ENCODE measurements at places on chromosomes 2 and 18. TPM values are rescaled to one million over a fixed set of nuclear protein-coding genes. Genes with fewer than 3 reads are reported as not detected.
A peak's percentile ranks its signal among the peaks of the same experiment; 100 is the strongest.

Gene BZW1
- 304 TPM for total RNA-seq

Gene COL4A3
- total RNA-seq = not detected

Gene GPR55
- 12.5 TPM for total RNA-seq

Gene ATP6V1B1
- not detected for total RNA-seq

DNA sequence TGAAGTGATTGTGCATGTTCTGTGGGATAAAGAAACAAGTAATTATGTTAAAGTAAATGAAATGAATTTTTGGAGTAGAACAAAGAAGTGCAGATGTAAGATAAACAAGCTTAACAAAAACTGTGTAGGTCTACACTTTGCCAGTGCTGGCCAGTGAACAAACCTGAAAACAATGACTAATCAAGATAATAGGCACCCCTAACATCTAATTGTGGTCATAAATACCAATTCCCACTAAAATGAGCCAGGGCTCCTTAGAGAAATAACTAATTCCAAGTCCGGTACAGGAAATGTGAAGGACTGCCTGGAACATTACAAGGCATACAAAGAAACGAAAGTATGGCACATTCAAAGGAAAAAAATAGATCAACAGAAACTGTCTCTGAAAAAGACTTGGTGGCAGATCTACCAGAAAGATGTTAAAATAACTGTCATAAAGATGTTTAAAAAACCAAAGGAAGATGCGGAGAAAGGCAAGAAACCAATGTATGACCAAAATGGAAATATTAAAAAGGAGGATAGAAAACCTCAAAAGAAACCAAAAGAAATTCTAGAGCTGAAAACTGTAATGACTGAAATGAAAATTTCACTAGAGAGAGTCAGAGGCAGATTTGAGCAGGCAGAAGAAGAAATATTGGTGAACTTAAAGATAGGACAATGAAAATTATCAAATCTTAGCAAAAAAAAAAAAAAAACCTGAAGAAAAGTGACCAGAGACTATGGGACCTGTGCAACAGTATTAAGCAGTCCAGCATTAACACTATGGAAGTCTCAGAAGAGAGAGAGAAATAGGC lies 94.7 kb upstream of the SLC66A3 start:
- DNase-seq = no peak

DNA sequence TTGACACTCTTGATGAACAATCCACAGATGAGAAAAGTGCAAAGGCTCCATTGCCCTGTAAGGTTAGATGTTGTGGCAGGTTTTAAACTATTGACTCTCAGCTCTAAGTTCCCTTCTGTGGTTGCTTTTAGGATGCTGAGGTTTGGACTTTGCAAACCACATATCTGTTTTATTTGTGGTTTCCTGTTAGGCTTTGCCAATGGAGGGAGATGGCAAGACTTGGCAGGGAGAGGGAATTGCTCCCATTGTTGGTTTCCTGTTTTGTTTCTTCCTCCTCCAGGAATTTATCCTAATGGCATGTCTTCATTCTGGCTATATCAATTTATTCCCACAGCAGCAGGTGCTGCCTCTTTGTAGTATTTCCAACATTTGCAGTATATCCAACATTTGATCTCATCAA lies 772.3 kb downstream of the LRRTM4 start:
- no peak for DNase-seq

DNA sequence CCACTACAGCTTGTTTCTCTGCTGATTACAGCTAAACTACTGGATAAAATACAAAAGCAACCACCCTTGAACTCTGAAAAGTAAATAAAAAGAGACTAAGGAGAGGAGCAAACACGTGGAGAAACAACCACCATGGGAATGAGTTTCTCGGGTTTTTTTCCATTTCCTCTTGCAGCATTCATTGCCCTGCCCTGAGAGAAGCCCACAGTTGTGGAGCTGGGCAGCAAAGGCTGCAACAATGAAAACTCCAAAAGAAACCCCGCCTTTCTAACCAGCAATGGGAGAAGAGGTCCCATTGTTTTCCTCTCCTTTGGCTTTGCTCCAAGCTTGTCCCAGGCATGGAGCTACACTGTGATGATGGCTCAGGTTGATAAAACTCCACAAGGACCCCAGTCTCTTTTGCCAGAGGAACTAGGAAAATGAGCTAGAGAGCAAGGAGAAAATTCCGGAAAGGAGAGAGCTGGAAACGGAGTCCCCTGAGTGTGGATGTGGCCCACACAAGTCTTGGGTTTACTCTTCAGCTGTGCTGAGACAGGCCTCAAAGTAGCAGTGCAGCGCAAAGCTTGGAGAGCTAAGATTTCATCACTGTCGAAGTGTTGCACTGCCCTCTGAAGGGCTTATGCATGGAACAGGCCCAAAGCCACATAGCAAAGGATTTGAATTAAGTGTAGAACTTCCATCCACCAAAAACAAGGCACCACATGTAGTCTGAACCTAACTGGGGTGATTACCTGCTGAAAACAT lies 20.9 kb downstream of the NAPG start:
- DNase-seq = no peak

DNA sequence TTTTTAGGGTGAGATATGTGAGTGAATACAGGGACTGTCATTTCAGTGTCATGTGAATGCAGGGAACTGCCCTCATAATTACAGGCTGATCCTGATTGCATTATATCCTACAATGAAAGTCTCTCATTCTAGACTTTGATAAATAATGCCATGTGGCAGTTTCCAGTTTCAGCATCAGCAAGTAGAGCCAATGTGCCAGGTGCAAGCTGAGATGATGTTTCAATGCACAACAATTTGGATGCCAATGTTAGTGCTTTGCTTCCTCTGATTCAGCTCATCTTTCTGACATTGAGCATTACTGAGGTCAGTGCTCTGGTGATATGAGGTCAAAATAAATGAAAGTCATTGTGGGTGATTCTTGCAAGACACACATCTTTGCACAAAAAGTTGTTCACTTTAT lies 63.7 kb upstream of the TFPI start:
- DNase-seq = no peak

GRCh38 chr18:24877546-24877945 lies 417.1 kb downstream of the HRH4 start:
- no peak for DNase-seq

DNA sequence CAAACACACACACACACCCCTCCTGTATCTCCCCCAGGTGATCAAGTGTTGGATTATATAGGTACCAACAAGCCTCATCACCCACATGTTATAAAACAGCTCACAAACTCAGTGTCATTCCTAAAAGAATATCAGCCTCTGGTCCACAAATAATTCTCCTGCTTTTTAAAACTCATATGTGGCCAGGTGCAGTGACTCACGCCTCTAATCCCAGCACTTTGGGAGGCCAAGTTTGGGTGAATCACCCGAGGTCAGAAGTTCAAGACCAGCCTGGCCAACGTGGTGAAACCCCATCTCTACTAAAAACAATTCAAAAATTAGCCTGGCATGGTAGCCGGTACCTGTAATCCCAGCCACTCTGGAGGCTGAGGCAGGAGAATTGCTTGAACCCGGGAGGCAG lies 87.8 kb downstream of the LRATD1 start:
- no peak for DNase-seq

GRCh38 chr2:234109321-234109720 lies 58.8 kb downstream of the SPP2 start:
- no peak for DNase-seq

DNA sequence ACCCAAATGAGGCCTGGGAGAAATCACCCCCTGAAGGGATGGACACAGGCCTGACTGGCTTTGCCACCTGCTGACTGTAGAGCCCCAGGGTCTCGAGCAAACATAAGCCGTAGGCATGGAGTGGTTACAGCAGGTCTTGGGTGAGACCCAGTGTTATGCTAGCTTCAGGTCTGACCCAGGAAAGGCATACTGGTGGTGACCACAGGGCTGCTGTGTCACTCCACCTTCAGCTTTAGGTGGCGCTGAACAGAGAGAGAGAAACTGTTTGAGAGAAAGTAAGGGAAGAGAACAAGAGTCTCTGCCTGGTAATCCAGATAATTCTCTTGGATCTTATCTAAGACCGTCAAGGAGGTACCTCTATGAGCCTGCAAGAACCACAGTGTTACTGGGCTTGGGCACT lies 1544.2 kb upstream of the TMEFF2 start:
- no peak for DNase-seq

- DNase-seq = no peak
Measured at GRCh38 chr2:148110184-148110583, 89.3 kb downstream of the MBD5 start.

- DNase-seq = peak; percentile 64
Measured at GRCh38 chr2:118032169-118033013, 18.5 kb upstream of the CCDC93 start.

GRCh38 chr18:23336101-23336500 lies 117.0 kb upstream of the RIOK3 start:
- no peak for DNase-seq

DNA sequence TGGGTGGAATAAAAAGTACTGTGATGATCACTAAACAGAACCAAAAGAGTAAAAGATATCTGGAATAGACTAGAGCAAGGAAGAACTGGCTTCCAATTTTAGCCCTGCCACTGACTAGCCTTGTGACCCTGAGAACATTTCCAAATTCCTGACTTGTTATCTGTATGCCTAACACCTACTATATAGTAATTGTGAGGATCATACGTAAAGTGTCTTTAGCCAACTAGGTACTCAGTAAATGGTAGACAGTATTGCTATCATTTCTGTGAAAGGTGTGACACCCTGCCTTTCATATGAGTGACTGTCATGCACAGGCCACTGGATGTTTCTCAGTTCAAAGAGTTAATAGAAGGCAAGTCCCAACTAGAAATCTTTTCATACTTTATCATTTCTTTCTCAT lies 29.8 kb downstream of the CYTIP start:
- DNase-seq = no peak

DNA sequence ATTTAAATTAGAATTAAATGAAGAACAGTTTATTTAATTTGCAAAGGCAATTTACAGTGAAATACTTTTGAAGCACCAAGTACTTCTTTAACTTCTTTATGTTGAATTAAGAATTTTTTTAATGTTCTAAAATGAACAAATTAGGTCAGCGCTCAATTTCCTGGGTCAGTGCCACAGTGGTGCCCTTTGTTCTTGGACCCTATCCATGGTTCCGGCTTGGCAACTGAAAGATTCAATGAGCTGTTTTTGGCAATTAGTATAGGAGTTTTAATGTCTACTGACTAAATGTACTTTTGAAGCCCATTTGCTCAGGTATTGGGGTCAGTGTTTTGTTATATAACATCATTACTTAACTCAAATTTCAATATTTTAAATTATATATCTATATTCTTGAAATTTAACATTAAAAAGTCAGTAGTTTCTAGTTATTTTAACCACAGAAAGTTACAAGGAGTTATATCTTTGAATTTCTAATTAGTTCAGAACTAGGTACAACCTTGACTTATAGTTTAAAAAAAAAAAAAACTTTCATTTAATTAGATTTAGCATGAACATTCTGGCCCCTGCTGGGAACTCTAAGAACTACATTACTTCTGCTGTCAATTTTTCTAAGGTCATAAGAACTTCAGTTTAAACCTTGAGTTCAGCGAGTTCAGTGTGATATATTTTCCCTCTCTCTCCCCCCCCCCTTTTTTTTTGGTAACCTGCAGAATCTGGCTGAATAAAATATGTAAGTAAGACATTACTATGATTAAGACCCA lies 7.6 kb upstream of the MSTN start:
- peak; percentile 44 for DNase-seq

GRCh38 chr2:98505311-98505808 lies 60.7 kb downstream of the INPP4A start:
- no peak for DNase-seq

DNA sequence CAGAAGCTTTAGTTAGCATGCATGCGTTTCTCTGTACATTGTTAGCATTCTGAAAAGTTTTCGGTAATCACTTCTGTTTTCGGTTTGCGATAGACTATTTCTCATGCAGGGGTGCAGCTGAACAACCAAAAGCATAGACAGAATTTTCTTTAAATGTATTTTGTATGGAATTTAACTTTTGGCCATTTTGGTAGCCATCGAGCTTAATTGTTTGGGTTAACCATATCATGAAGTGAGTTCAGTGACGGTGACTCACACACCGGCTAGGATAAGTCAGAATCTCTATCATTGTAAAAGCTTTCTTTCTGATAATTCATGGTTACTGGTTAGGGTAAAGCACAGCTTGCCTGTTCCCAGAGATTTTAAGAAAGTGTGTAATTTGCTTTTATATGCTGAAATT lies 107.2 kb downstream of the CD226 start:
- no peak for DNase-seq

DNA sequence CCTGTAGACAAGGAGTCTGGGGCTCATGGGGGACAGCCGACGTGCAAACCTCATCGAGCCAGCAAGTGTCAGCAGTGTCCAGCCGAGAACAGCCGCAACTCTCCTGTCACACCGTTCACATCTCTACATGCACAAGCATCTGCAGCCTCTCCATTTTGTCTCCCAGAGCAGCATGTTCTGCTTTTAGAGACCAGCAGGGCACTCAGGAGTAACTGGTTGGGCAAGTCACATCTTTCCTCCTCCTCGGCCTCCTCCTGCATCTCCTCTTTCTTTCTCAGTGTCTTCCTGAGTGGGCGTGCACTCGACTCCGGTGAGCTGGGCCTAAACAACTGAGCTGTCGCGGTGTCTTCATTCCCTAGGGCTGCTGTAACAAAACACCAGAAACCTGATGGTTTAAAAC lies 249.9 kb downstream of the SH3BP4 start:
- no peak for DNase-seq

- DNase-seq = no peak
Measured at GRCh38 chr18:76806301-76806700, 16.1 kb upstream of the ZNF236 start.

- DNase-seq = no peak
Measured at GRCh38 chr2:231037202-231037730, at the start of gene C2orf72. TSS of gene C2orf72 (plus strand) at chr2:231037523. CDS start at chr2:231037566, 43 bp downstream.

DNA sequence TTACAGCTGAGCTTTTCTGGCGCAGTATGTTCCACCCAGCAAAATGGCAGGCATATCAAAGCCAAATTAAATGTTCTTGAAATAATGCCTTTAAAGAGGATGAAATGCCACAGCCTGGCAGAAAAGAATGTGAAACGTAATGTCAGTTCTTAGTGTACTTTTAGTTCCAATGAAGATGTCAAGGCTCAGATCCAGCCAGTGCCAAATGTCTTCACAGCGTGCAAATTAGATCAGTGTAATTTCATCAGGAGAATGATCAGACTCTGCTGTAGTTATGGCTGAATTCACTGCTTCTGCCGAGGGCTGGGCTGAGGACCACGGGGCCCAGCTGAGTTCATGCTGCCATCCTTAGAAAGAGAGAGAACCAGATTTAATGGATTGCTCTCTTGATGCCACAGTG lies 78.7 kb upstream of the ITGA4 start:
- no peak for DNase-seq

GRCh38 chr18:27685807-27686412 lies 491.0 kb downstream of the CDH2 start:
- DNase-seq = no peak

GRCh38 chr2:197868206-197868605 lies 63.8 kb downstream of the PLCL1 start:
- no peak for DNase-seq

GRCh38 chr2:207459990-207460757 lies 69.6 kb upstream of the CREB1 start:
- no peak for DNase-seq
